ENCODE measurements at places on chromosomes 2 and 18. TPM values are rescaled to one million over a fixed set of nuclear protein-coding genes. Genes with fewer than 3 reads are reported as not detected.

DNA sequence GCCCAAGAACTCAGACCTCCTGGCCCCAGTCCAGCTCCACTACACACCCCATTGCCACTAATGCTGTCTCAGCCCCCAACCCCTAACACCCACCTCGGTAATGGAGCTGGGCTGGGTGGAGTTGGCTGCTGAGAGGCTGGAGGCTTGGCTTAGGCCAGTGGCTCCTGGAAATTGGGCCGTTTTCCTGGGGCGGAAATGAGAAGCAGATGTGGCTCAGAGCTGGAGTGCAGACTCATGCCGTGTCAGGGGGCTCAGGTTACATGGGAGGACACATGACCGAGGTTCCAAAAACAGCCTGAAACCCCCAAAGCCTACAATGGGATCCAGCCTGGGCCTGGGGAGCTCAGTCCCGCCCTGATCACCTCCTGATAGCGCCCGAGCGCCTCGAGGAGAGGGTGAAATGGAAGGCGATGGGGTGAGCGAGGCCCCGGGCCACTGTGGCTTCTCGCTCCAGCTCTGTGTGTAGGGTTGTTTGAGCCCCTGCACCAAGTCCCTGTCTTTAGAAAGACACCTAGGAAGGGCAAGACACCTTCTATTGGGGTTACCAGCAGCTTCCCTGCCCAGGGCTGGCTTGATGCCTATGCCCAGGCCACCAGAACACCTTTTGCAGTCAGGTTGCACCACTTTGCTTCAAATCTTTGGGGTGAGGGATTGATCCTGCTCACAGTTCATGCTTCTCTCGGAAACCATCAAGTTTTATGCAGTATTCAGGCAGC, 175.7 kb upstream of the HAAO start:
- DNase-seq: no peak

- no peak for DNase-seq
Observed at GRCh38 chr2:225207043-225207442, 164.8 kb upstream of the DOCK10 start.

GRCh38 chr18:44437603-44438002, 243.1 kb upstream of the SETBP1 start:
- DNase-seq: no peak

- DNase-seq: no peak
Observed at GRCh38 chr2:104744537-104744936, 109.4 kb upstream of the POU3F3 start.

SOX11 gene
- 176 TPM for total RNA-seq

Measured in neural progenitor cell (in vitro differentiated cells).